ENCODE measurements at places on chromosomes 1 and 21.

GRCh38 chr1:155977690-155978324 lies 540 bp downstream of the ARHGEF2 start:
- DNase-seq = no peak

DNA sequence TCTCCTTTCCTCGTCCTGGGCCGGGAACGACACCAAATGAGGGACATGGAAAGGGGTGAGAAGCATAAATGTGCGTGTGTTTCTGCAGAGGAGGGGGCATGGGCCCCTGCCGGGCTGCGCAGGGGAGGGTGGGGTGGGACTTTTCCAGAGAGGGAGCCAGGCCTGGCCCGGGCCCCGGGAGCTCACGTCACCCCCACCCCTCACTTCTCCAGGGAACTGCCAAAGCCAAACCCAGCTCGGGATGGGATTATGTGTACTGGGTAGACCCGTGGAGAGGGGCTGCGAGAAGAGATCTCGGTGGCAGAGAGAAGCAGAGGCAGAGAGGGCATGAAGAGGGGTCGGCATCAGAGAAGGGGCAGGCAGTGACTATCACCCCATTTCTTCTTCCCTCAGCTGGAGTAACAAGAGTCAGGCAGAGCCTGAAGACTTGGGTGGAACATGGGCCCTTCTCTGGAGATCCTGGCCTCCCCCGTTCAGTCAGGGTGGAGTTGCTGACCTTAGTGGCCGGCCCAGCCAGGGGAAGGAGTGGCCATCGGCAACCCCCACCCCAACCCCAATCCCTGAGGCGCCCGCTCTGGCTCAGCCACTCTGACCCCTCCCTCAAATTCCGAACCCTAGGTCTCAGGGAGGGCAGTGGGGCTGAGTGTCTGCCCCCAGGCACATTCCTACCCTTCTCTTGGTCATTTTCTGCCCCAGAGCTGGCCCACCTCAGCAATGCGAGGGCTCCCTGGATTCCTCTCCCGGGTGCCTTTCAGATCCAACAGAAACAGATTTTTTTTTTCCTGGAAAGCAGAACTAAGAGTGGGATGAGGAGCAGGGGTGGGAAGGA lies 1.2 kb downstream of the ADAMTSL4 start:
- no peak for DNase-seq

- no peak for DNase-seq
Measured at GRCh38 chr21:35239811-35240219, 190.7 kb upstream of the RUNX1 start.

- DNase-seq = no peak
Measured at GRCh38 chr1:244865028-244865371, 657 bp upstream of the HNRNPU start.

DNA sequence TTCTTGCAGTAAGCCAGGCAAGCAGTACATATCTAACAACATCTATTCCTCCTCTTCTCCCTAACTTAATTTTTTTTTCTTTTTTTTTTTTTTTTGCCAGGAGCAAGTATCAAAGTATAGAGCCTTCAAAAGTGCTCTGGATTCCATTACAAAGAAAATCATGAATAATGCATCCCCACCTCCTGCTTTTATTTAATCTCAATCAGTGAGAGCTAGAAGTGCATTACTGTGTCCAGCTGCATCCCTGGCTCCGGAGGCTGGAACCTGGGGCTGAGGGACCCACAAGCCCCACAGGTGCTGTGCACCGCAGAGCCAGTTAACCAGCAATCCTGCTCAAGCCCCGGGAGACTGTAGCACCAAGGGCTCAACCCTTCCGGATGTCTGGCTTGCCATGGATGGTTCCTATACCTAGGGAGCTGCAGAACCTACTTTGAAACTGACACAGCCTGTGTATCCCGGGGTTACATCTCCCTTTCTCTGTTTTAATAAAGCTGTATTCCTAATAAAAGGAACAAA lies 455.9 kb upstream of the RUNX1 start:
- no peak for DNase-seq

GRCh38 chr1:150696590-150696989 lies 364 bp downstream of the GOLPH3L start:
- DNase-seq = no peak

DNA sequence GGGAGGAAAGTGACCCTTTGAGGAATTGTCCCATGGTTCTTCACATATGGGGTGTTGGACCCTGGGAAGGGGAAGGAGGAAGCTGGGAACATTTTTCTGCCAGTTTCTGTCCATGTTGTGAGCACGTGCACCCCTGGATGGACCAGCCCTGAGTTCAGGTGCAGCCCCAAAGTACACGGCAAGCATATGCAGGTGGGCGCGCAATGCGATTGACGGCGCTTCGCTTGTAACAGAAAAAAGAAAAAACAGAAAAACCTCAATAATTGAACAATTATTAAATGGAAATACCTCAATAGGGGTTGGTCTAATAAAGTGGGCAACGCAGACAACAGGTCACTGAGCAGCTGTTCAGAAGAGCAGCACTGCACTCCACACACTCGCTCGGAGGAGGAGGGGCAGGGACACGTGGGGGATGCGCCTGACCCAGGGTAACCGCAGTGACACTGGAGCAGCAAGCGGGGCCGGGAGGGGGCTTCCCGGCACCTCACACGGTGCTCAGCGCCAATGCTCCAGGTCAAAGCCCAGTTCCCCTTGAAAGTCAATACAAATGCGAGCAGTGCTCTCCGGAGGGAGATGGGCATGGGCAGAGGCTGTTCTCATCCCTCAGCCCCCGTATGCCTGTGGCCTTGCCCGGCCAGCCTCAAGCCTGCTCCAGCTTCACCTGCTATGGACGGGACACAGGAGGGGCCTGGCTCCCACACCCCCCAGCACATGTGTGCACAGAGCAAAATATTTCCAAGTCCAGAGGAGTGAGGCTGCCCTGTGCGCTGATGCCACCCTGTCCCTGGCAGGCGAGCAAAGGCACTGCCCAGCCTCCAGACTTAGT lies 6.6 kb upstream of the ACTRT2 start:
- no peak for DNase-seq

DNA sequence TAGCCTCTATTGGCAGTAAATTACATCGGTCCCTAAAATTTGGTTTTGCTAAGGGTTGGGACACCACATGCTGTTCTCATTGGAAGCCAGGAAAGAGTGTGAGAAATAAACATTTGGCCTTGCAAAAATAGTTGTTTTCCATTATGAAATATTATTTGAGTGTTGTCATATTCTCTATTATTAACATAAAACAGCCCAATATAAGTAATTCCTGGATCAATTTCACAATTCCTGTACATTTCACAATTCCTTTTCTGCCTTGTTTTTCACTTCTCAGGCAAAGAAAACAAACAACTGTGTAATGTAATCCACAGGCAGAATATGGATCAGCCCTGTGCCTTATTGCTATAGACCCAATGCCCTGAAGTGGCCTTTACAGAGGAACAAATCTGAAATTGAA lies 40.5 kb downstream of the C1orf87 start:
- no peak for DNase-seq

DNA sequence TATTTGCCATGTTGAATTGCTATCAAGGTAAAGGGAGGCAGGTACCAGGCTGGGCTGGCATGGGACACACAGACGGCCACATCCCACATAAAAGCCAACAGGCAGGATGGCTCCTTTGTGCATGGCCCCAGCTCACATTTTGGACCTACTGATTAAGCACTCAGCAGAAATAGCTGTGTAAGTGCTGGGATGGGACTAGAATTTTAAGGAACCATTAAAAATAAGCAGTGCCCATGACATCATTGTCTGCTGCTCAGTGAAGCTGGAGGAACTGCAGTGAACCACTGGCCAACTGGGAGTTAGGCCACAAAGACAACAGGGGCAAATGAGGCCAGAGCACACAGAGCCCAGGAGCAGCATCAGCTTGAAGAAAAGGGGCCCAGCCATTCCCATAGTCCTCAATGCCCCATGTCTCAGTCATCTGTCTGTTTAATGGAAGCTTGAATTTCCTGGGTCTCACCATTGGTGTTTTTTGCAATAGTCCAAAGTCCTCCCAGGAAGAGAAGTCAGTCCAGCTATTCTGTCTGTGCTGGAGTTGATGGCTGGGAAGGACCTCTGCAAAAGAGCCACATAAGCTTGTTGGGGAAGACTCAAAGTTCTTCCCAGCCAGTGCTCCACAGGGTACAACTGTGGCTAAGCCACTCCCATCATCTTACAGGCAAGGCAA lies 45.3 kb upstream of the TNR start:
- DNase-seq = no peak

DNA sequence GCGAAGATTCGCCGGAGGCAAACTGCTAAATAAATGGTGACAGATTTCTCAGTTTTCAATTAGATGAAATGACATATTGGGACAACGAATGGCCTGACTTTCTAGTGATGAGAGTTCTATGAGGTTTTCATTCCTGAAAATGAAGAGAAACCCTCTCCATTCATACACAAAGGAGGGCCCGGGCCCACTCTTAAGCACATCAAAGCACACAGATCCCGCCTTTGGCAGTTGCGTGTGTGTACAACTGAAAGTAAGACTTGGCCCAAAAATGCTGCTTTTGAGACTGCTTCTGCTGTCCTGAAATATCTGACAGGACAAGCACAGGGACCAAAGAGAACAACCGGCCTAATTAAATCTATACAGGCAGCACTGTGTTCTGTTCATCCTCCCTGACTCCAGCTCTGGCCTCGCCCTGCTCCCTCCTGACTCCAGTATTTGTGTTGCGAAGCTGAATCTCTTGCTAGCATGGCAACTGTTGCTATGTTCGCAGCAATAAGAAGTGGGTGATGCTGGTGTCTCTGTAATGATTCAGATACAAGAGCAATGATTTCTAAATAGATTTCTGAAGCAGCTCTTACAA lies 7.4 kb downstream of the LRRC53 start:
- no peak for DNase-seq

DNA sequence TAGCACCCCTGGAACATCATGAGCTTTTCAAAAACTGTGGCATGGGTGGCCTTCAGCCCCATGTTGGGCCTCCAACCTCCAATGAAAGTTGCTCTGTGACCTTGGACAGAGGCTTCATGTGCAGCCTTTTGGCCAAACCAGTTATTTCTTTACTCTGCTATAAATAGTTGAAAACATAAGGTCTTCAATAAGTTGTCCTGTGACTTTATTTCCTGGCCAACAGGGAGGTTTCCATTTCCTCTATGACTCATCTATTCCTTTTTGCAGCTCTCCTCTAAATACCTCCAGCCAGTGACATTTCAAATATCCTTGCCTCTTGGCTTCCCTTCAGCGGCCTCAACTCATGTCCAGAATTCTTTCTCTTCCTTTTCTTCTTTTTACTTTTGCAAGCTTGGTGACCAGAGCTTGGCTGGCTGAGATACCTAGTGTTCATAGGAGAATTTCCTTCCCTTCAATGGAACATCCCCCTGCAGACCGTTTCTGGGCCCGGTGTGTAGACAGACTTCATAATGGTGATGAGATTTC lies 22.7 kb upstream of the TRIM67 start:
- DNase-seq = peak; percentile 19

- no peak for DNase-seq
Measured at GRCh38 chr1:222181191-222181590, 366.7 kb downstream of the HHIPL2 start.

All from RCC 7860 (cell line).